ENCODE measurements at places on chromosomes 6 and 20. TPM values are rescaled to one million over a fixed set of nuclear protein-coding genes. Genes with fewer than 3 reads are reported as not detected.

Gene SMLR1
- not detected for total RNA-seq

- DNase-seq, result no peak
These were observed 261.0 kb downstream of the ARHGAP18 start for GRCh38 chr6:129448965-129449364.

Gene PTPRT
- not detected for total RNA-seq

Gene CUL7
- total RNA-seq, result 33.3 TPM

Gene TMEM74B
- total RNA-seq, result not detected

Gene DCDC2
- total RNA-seq, result not detected

Gene ENPP3
- not detected for total RNA-seq

DNA sequence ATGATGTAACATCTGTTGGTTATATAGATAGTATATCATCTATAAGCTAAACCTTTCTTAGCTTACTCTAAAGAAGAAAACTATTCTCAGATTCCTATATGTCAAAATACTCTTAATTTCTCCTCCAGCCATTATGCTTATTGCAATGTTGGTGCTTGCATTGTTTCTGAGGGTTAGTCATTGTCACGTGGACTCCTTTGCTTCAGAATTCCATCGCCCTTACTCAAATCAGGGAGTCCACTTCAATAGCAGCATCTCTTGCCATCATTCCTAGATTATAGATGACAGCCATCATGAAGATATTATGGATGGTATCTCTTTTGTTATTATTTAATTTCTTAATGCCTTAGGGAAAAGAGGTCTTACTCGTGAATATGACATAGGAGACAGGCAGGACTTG lies 776.1 kb downstream of the TENT5A start:
- DNase-seq, result no peak

DNA sequence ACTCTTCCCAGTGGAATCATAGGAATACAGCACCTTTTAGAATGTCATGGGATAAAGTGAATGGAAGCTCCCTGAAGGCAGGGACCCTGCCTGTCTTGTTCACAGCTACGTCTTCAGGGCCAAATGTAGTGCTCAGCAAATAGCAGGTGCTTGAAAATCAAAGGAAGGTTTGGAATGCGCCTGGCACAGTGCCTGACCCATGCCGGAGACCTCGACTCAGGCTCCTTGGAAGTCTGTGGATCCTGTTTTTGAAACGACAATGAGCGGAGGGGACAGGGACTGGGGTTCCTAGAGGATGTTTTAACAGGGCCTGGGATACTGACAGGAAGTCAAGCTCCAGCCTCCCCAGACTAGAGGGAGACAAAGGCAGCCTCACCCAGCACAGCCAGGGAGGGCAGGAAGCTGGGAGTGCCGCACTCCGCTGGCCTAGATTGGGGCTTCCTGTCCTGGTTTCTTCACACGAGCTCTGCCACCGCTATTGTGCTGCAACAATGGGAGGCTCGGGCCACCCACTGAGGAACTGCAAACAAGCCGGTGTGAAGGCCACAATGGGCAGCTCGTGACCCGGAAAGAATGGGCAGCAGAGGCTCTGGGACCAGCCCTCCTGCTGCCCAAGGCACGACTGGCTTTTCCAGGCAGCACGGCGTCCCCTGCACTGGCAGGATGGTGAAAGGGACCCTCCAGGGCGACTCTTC lies 76.7 kb downstream of the PREX1 start:
- no peak for DNase-seq

Gene MYB
- total RNA-seq, result 0.90 TPM

Gene FAM83B
- under 0.01 TPM for total RNA-seq

Gene RAB44
- not detected for total RNA-seq

DNA sequence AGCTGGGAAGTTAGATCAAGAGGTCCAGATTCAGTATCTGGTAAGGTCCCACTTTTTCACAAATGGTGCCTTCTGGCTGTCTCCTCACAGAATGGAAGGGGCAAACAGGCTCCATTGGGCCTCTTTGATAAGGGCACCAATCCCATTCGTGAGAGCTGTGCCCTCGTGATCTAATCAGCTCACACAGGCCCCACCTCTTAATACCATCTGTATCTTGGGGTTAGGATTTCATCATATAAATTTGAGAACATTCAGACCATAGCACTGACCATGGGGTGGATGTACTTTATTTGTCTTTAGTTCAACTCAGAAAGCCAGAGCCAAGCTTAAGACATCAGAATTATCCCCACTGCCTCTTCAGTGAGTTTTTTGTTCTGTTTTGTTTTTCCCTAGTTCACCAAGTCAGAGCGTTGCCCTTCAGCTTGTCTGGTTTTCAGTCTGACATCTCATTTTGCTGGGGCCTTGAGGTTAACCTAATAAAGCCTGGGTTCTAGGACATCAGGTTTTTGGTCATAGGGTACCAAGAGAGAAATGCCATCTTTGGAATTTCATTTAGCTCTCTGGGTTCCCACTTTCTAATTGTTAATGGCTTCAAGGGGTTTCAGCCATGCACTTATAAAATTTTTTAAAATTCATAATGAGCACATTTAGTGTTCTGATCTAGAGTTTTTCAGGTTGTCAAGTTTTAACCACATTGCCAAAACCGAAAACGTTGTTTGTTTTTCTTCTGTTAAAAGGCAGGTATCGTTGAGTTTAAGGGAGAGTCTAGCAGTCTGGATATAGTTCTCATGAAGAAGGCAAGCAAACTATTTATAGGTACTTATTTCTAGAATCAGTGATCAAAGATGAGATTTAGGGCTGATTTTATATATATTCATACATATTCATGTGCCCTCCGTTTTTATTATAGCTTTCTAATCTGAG lies 19.0 kb downstream of the SENP6 start:
- no peak for DNase-seq

Gene CPXM1
- total RNA-seq, result 0.83 TPM

Gene MUC21
- not detected for total RNA-seq

GRCh38 chr6:52603000-52603795 lies 26.3 kb upstream of the TRAM2 start:
- DNase-seq, result peak; percentile 83

DNA sequence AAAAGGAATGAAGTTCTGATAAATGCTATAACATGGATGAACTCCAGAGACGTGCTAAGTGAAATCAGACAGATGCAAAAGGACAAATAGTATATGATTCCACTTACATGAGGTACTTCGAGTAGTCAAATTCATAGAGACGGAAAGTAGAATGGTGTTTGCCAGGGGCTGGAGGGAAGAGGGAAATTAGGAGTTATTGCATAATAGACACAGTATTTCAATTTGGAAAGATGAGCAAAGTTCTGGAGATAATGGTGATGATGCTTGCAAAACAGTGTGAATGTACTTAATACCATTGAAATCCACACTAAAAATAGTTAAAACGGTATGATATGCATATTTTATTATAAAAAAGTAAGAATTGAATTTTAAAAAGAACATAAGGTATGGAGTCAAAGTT lies 84.9 kb upstream of the STXBP5 start:
- no peak for DNase-seq

GRCh38 chr6:98641949-98642719 lies 192.2 kb upstream of the POU3F2 start:
- DNase-seq, result no peak

Gene ADGRF4
- total RNA-seq, result not detected

Gene SPAG4
- total RNA-seq, result 1.9 TPM

- no peak for DNase-seq
These were observed 96.0 kb upstream of the CCDC28A start for GRCh38 chr6:138677538-138677937.

GRCh38 chr6:13059026-13059425 lies 269.3 kb downstream of the TBC1D7 start:
- DNase-seq, result no peak

Gene CD24
- total RNA-seq, result 0.28 TPM

- no peak for DNase-seq
These were observed 27.2 kb downstream of the DUSP22 start for GRCh38 chr6:319177-320131.

DNA sequence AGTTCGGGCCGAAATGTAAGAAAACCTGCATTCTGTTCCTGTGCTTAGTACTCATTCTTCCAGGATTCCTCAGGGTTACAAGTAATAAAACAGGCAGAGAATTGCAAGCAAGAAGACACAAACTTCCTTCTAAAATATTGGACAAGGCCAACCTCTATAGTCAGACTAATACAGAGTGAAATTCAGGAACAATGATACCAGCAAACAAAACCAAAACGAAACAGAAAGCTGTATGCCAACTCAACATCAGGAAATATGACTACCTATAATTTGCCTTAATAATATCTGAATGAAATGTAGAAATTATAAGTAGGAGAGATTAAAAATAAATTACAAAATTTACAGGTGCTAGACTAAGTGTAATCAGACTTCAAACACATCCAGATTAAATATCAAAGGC lies 238.8 kb downstream of the HIVEP2 start:
- no peak for DNase-seq

Gene FAM217A
- total RNA-seq, result not detected

DNA sequence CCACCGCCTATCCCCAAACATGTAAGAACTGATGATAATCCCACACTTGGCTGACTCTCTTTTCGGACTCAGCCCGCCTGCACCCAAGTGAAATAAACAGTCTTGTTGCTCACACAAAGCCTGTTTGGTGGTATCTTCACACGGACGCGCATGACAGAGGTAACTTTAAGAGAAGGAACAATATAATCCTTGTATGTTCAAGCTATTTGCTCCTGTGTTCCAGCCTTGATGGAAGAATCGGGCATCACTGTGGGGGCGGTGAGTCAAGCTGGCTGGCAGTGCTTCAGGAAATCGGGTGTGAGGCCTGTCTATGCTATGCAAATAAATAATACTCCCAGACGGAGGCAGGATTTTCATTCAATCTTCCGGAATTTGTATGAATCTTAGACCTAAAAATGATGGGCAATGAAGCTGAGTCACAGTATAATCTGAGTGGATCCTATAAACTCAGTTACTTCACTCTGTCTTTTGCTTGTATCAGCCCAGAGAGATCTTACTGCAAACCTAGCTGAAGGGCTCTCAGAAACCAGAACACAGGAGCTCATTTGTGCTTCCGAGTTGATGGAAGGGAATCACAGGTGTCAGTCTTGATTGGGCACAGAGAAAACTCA lies 45.2 kb upstream of the NT5E start:
- peak; percentile 95 for DNase-seq

GRCh38 chr20:33311996-33312395 lies 29.0 kb downstream of the BPIFB1 start:
- no peak for DNase-seq

- peak; percentile 65 for DNase-seq
These were observed 1226.8 kb upstream of the CITED2 start for GRCh38 chr6:140601021-140601808.

DNA sequence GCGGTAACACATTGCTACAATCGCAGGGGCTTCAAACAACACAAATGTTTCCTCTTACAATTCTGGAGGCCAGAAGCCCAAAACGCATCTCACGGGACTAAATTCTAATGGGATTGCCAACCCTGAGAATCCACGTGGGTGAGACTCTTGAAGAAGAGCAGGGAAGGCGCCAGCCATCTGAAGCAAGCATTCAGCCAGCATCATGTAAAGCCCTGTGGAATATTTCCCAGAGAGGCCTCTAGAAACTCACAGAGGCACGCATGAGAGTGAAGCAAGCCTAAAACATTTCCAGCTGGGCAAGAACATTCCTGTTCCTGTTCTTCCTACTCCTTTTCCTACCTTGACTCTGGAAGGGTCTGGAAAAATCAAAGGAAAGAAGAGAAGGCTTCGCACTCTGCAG lies 19.6 kb upstream of the FNDC1 start:
- no peak for DNase-seq

Gene NOX3
- total RNA-seq, result not detected

GRCh38 chr20:37471741-37472235 lies 49.3 kb upstream of the NNAT start:
- DNase-seq, result no peak

DNA sequence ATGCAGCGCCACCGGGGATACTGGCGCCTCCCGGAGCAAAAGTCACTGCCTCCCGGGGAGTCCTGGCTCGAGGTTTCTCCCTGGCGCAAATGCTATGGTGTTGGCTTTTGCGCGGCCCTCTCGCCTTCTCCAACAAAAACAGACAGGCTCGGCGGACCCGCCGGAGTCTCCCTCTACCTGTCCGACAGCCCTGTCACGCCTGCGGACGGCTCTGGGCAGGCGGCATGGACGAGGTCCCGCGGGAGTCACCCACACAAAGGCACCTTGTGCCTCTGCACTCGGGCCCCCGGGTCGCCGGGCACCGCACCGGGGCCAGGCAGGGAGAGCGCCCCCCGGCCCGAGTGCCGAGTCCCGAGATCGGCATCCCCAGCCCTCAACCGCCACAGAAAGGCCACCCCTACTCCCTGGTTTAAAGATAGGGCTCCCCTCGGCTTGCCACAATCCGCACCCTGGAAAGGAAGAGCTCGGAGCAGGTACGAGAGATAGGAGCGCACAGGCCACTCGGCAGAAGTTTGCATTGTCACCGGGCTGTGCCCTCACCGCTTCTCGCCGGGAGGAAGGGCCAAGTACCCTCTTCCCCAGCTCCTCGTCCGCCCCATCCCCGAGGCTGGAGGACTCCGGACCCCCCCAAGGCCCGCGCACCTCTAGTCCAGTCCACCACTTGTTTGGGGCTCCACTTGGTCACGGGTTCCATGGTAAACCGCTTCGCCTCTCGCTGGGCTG lies 903 bp downstream of the CNKSR3 start:
- DNase-seq, result no peak

DNA sequence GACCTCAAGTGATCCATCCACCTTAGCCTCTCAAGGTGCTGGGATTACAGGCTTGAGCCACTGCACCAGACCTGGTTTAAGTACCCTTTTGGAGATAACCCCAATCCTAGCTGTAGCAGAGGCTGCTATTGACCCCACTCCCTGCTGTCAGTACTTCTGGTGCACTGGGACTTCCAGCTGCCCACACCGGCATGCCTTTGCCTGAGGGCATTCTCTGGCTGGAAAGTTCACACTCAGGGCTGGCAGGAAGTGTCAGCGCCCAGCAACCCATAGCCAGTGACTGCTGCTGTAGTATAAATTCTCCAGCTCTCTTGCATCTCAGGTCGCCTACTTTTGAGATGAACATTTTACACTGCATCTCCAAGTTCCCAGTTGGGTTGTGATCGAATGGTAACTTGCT lies 75.3 kb downstream of the UTRN start:
- no peak for DNase-seq

Gene CFB
- total RNA-seq, result 1.8 TPM

- no peak for DNase-seq
These were observed 1085.3 kb upstream of the MAP3K7 start for GRCh38 chr6:91672201-91672600.

Gene ELOVL2
- 10.6 TPM for total RNA-seq

Gene HTR1E
- total RNA-seq, result not detected

Gene GGTLC1
- total RNA-seq, result not detected

DNA sequence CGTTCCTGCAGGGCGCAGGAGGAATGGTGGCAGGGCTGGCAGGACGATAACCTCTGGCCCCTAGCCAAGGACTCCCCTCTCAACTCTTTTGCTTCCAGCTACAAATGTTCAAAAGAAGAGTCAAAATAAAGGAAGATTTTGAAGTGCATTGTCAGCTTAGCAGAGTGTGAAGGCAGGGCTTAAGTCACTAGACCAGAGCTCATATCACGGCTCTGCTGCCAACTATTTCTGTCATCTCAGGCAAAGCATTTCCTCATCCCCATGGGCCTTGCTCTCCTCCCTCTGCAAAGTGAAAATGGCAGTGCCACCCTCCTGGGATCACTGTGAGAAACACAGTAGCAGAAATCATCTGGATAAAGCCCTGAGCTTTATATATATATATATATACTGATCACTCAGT lies 36.7 kb downstream of the CFAP61 start:
- no peak for DNase-seq

Measured in IMR-90 (cell line).